ENCODE measurements at places on chromosomes 2 and 18. TPM values are rescaled to one million over a fixed set of nuclear protein-coding genes. Genes with fewer than 3 reads are reported as not detected.

- DNase-seq: no peak
Measured at GRCh38 chr2:31579996-31580320, 780 bp downstream of the SRD5A2 start.

Gene TCF23
- not detected for total RNA-seq

Gene CFAP210
- not detected for total RNA-seq

- DNase-seq: no peak
Measured at GRCh38 chr2:48148841-48149430, 242.6 kb upstream of the FBXO11 start.

- DNase-seq: no peak
Measured at GRCh38 chr2:181372646-181373040, 84.5 kb upstream of the ITGA4 start.

- no peak for DNase-seq
Measured at GRCh38 chr18:73741946-73742345, 405.7 kb downstream of the FBXO15 start.

Gene B3GNT2
- 34.7 TPM for total RNA-seq

DNA sequence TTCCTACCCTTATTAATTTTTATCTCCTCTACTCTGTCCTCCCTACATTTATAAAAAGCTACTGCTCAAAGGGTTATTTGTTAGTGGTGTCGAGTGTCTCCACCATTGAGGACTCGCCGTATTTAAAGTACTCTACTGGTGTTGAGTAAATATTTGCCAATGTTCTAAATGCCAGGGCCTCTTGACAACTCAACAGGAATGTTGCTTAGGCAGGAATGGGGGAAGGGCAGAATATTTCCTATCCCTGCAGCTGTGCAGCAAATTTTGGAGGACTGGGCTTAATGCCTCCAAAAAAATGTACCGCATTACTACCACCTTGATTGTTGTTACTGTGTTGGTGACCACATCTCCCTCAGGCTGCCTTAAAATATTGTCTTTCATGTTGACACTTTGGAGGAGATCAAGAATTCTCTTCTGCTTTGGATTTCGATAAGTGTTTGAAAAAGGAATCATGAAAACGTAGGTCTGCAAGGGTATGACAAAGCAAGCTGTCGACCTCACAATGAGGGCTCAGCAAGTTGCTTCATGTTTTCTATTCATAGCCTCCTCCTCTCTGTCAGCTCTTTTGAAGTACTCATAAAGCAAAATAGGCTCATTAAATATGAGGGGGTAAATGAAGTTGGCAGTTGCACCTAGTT, 84.3 kb downstream of the EFEMP1 start:
- no peak for DNase-seq

DNA sequence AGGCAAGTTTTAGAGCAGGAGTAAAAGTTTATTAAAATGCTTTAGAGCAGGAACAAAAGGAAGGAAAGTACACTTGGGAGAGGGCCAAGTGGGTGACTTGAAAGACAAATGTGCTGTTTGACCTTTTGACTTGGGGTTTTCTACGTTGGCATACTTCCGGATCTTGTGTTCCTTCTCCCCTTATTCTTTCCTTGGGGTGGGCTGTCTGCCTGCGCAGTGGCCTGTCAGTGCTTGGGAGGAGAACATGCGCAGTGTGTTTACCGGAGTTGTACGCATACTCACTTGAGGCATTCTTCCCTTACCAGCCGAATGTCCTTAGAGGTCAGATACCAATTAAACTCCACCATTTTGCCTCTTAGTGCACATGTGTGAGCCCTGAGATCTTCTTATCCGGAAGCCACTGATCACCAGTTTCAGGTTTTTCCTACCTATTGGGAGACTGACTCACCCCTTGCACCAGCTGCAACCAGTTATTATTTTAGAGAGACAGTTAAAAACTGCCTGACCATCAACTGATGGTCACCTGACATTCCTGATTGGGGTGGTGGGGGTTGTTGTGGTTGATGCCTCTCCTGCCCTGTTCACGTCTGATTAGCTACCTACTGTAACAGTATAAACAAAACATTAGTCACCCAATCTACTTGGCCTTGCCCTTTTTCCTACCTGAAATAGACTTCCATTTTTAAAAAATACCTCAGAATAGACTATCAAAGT, 67.5 kb downstream of the NYAP2 start:
- no peak for DNase-seq

GRCh38 chr2:20985062-20985461, 58.8 kb downstream of the APOB start:
- DNase-seq: no peak

Gene FTCDNL1
- 5.6 TPM for total RNA-seq

DNA sequence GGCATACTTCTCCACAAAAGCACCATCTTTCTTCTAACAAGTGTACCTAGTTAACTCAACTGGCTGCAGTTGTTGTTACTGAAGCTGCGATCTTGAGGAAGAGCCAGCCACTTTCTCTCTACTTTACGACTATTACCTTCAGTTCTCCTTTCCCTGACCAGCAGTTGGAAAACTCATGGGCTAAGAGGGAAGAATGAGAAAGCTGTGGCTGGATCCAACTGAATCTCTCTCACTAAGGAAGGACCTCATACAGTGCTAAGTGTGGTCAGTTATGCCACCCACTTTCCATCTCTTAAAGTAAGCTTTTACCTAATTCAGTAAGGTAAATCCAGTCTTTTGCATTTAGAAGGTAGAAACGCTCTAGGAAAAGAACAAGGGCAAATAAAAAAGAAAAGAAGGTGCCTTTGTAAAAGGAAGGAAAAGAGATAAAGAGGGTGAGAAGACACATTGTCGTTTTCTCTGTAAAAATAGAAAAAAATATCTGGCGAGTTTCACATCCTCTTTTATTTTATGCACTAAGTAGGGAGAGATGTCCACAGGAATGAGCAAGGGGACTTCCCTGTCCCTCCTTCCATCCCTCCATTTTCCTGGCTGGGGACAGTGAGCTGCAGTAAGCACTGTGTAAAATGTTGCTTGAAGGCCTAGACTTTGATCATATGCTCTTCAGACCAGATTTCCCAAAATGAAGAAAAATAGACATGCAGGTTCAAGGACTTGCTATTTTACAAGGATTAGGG, 73.4 kb downstream of the PLEKHM3 start:
- DNase-seq: no peak

GRCh38 chr2:67070826-67071225, 326.3 kb upstream of the ETAA1 start:
- DNase-seq: no peak

- DNase-seq: no peak
Measured at GRCh38 chr2:224163566-224164307, 124.7 kb upstream of the SERPINE2 start.

Gene CHMP1B
- 163 TPM for total RNA-seq

Gene C2orf15
- total RNA-seq: 1.4 TPM

DNA sequence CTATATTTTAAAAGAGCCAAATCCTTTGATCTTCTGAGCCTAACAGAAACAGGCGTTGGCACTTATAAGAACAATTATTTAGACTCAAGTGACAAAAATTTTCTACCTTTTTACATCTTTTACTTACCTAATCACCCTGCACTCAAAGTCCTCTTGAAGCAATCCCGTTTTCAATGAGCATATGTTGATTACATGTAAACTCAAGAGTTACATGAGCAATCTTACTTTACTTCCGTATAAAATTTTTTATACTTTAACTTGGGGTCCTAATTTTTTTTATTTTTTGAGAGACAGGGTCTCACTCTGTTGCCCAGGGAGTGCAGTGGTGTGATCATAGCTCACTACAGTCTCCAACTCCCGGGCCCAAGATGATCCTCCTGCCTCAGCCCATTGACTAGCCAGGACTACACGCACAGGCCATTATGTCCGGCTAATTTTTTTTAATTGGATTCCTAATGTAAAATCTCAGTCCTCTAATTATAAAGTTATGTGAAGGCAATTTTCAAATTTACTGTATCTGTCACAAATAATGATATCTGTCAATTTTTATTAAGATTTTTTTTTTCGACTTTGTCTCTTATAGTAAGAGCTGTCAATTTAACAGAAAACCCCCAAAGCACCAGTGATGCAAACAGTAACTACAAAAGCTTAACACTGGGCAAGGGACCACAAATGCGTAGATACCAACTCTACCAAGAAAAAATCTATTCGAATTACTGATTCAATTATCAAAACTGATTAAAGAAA, 19.1 kb upstream of the STPG4 start:
- no peak for DNase-seq

GRCh38 chr2:55618275-55619055, 1.0 kb upstream of the PPP4R3B start:
- peak; percentile 79 for DNase-seq

DNA sequence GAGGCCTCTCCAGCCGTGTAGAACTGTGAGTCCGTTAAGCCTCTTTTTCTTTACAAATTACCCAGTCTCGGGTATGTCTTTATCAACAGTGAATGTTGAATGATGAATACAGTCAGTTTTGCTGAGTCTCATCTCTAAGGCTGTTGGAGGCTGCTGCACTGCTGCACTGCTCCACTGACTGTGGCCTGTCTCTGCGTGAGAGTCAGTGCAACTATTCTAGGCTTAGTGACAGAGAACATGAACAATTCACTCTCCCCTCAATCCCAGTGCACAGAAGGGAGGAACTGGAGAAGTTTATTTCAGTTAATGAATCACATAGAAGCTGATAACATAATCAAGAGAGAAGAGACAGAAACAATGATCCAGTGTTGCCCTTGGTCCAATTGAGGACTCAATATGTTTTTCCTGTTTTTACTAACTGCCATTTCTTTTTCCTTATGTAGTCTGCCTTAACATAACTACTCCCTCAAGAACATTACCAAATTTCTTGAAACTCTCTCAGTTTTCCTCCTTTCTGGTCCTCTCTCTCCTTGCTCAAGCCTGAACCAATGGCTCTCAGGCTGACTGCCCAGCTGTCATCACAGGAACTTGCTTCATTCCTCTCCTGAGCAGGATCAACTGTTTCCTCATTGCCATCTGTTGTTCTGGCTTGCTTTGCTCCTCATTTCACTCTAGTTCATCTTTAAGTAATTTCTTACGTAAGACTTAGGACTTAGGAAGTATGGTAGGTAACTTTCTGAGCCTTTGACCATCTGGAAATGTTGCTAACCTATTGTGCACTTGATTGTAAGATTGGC, 483.2 kb downstream of the METTL4 start:
- no peak for DNase-seq

DNA sequence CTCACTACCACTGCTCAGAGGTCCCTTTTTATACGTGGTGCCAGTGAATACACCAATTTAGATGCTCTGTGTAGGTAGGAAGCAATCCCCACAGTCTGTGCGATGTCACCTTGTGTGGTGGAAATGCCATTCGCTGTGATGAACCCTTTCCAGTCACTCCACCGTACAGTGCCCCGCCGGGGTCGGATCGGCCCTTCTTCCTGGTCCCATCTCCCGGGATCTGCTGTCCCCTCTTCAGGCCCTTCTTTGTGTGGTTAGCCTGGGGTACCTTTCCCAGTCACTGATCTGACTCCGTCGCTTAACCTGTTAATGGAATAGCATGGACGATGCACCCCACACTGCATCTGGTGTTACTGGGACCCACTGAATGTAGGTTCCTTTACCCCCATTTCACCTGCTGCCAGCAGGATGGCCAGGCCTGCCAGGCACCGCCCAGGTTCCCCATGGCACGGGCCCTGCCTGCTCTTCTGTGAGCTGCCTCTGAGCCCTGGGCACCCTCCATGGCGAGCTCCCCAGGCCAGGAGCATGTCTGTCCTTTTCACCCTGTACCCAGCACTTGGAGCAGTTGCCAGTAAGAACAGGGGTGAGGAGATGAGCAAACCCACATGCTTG, 18.0 kb downstream of the TWIST2 start:
- DNase-seq: no peak

DNA sequence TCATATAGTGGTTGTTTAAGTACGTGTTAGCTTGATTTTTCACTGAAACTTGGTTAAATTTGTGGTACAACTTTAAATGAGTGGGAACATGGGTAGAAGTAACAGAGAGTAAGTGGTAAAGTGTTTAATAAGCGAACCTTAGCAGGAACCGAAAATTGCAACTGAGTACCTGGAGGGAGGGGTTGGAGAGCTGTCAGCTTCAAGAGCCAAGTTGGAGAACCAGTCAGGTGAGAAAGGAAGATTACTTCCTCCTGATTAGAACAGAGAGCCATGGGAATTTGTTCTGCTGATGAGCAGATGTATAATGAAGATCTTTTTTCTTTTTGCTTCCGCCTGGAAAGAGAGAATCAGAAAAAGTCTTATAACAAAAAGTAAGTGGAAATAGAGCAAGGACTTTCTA, 158.4 kb upstream of the CDH7 start:
- DNase-seq: no peak

- DNase-seq: no peak
Measured at GRCh38 chr18:29780816-29781215, 1261.7 kb downstream of the DSC3 start.

- no peak for DNase-seq
Measured at GRCh38 chr2:115169814-115170213, 727.4 kb downstream of the DPP10 start.

GRCh38 chr2:797556-797955, 120.3 kb upstream of the TMEM18 start:
- DNase-seq: no peak

DNA sequence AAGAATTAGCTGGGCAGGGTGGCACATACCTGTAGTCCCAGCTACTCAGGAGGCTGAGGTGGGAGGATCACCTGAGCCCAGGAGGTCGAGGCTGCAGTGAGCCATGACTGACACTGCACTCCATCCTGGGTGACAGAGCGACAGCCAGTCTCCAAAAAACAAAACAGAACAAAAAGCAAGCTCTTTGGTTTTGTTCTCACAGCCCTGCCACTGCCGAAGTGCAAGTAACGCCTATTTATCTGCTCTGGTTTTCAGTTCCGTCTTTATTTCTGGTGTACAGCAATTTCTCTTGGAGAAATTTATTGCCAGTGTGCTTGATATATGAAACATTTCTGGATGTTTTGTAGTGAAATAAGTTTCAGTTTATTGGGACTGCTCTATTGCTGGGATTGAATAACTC, 61.9 kb downstream of the RAB10 start:
- no peak for DNase-seq

Gene EDAR
- not detected for total RNA-seq

Gene DAW1
- not detected for total RNA-seq

GRCh38 chr2:96870626-96871255, 861 bp upstream of the SEMA4C start:
- DNase-seq: no peak

DNA sequence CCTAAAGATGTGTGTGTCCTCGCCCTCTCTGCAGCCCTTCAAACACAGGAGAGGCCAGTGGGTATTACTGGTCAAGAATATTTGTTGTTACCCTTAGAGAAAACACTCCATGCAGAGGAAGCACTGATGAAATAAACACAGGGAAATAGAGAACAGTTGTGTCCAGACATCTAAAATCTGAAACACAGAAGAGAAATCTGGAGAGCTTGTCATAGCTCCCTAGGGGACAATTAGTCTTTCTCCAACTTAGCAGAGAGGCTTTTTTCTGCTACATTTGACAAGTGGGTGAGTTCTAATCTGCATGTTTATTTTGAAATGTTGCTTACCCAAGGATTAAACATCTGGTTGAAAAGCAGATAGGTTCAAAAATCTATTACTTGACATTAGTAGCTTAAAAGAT, 190.1 kb downstream of the CTNNA2 start:
- no peak for DNase-seq

- DNase-seq: no peak
Measured at GRCh38 chr2:30569946-30570345, 122.9 kb downstream of the LCLAT1 start.
